ENCODE measurements at places on chromosomes 5 and 9. TPM values are rescaled to one million over a fixed set of nuclear protein-coding genes. Genes with fewer than 3 reads are reported as not detected.

GRCh38 chr5:176185133-176185733 is 53.0 kb upstream of the SIMC1 start:
- DNase-seq: no peak

GRCh38 chr9:88974641-88975040 is 16.6 kb upstream of the S1PR3 start:
- no peak for DNase-seq

DNA sequence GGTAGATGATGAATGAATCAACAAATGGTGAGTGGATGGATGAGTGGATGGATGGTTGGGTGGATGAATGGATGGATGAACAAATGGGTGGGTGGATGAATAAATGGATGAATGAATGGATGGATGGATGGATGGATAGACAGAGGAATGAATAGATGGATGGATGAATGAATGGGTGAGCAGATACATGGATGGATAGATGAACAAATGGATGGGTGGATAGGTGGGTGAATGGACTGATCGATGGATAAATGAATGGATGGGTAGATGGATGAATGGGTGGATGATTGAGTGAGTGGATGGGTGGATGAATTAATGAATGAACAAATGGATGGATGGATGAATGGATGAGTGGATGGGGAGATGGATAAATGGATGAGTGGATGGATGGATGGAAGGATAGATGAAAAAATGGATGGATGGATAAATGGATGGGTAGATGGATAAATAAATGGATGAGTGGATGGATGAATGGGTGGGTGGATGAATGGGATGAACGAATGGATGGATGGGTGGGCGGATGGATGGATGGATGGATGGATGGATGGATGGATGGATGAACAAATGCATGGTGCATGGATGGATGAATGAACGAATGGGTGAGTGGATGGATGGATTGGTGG is 85.7 kb downstream of the PHF2 start:
- no peak for DNase-seq

Gene PCDHAC1
- polyA plus RNA-seq: 0.04 TPM

GRCh38 chr9:129185991-129186390 is 7.9 kb upstream of the IER5L start:
- no peak for DNase-seq

GRCh38 chr5:146209714-146210113 is 6.3 kb downstream of the RBM27 start:
- no peak for DNase-seq

GRCh38 chr9:33524306-33524947 is 376 bp downstream of the ANKRD18B start:
- DNase-seq: no peak

DNA sequence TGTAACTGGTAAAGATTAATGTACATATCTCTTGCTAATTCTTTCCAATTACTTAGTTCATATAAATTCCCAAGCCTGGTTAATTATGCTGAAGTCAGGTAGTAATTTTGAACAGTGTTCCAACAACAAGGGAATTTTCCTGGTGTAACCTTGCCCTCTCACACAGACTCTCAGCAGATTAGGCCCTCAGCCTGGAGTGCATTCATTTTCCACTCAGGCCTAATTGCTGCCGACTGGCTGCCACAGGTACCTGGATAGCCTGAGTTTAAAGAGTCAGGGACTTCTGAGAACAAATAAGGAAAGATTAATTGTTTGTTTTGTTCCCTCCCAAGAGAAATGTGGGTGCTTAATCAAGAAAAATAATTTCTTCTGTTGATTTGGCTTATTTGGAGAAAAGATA is 71.4 kb downstream of the PPIC start:
- DNase-seq: no peak

Gene RANBP3L
- 8.3 TPM for polyA plus RNA-seq

Gene MAMDC2
- 7.3 TPM for polyA plus RNA-seq

DNA sequence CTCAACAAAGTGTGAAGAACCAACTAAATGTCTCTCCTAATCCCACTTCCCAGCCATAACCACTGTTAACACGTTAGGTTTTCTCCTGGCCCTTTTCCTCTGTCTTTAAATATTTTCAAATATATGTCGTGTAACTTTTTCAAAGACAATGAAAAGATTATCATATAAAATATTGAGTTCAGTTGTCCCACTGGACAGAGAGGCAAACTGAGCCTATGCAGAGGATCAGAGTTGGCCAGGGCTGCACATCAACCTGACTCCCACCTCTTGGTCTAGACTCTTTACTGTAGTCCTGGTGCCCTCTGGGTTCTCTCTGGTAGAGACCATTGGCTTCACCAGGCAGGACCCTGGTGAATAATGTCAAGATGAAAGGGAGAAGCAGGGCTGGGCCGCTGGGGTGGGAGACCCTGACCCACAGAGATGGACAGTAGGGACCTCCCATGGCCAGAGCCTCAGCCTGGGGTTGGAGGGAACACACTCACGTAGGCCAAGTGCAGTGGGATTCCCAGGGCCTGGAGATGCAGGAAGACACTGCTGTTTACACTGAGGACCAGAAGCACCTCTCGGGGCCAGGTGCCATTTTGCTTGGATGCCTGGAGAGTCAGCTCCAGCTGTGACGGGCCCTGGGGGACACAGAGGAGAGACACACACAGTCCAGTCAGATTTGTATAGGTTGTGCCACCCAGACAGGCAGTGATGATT is 25.1 kb downstream of the ENG start:
- no peak for DNase-seq

Gene QRFP
- 0.47 TPM for polyA plus RNA-seq

All from right renal cortex interstitium (tissue), 3 donors.